ENCODE measurements at places on chromosomes 3 and 15.
A peak's percentile ranks its signal among the peaks of the same experiment; 100 is the strongest.

GRCh38 chr3:179973931-179974361, 62.8 kb downstream of the PEX5L start:
- DNase-seq, result no peak

DNA sequence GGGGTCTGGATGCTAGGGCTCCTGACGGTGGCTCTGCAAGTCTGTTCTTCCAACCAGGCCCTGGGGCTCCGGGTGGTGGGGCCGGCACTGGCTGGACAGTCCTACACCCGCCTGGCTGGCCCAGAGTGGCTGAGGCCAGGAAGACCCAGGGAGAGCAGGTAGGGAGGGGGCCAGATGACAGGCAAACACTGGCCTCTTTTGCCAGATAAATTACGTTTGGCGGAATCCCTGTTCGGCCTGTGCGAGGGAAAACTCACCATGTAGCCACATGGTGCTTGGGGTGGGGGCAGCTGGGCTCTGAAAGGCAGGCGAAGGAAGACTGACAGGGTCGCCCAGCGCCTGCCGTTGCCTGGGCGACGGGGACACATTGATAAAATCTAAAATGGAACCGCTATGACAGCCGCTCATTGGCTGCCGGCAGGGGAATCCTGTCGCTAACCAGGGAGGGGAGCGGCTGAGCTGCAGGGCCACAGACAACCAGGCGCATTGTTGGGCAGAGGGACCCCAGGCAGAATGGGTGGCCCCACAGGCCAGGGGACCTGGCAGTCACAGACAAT, 30.4 kb downstream of the IQSEC1 start:
- no peak for DNase-seq

- no peak for DNase-seq
Observed at GRCh38 chr3:5583920-5584319, 396.4 kb downstream of the EDEM1 start.

DNA sequence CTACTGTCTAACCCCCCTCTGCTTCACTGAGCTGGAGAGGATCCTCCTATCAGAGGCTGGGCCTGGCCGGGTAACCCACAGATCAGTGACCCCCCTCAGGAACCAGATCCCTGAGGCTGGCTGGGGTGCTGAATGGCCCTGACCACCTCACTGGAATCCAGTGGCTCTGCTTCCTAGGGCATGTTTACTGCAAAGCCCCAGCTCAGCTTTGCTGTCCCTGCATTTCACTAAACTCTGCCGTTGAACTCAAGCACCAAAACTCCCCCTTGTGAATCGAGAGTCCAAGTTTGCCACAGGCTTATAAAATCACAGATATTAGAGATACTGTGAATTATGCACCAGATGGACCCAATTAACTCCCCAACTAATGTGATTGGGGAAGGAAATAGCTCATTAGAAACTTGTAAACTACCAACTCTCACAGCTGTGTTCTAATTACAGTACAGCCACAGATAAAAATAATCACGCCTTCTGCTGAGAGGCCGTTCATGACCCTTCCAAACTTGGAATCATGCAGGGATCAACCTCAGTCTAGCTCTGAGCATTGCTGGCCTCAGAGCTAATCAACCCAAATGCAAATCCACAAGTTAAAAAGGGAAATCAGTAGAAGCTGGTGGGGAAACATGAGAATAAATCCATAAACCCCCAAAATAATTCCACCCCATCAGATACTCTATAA, 47.0 kb downstream of the OCA2 start:
- no peak for DNase-seq

GRCh38 chr15:62771234-62771633, 271.3 kb upstream of the TPM1 start:
- no peak for DNase-seq

- no peak for DNase-seq
Observed at GRCh38 chr3:67522081-67522480, 132.3 kb downstream of the SUCLG2 start.

GRCh38 chr3:111314181-111314873, 227.7 kb upstream of the CD96 start:
- DNase-seq, result no peak

DNA sequence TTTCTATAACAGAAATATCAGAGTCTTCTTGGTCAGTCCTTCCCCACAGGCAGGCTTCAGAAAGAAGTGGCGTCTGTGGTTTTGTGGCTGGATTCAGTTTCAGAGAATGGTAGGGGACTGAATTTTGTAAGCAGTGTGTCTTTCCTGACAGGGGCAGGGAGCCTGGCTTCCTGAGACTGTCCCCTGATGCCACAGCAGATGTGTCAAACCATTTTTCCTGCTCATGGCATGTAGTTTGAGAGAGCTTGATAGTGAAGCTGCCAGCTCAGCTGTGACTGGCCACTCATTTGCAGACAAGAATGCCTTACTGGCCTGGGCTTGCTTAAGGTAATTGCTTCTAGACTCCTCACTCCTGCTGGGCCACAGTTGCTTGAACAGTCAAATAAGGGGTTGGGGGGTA, 26.4 kb downstream of the LARS2 start:
- DNase-seq, result no peak

DNA sequence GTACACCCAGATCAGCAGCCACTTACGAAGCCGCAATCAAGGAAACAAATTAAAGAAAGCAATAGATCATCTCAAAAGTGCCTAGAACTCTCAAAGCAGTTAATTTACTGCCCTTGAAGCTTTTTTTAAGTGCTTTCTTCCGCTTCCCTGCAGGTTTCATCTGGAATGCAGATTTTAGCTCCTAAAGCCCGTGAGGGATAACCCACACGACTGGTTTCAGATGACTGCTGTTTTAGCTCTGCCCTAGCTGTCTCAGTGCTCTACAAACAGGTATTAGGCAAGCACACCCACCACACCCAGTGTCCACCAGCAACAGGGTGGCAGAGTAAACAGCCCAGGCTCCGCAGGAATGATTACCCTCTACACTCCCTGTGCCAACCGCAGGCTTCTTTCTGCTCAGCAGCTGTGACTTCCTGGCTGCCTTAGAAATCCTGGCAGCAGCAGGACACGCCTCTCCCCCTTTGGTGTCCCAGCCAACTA, 126.0 kb downstream of the FMN1 start:
- DNase-seq, result no peak

DNA sequence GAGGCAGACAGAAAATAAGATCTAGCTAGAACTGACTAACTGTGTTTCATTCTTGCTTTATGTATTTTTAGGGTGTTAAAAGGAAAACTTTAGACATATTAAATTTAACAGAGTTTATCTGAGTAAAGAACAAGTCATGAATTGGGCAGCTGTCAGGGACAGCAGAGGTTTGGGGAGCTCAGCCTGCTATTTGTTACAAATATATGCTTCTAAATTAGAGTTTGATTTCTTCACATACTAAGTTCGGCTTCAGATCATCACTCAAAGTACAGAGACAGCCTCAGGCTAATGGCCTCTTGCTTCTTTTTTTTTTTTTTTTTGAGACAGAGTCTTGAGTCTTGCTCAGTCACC, 21.9 kb downstream of the EFCC1 start:
- DNase-seq, result no peak

DNA sequence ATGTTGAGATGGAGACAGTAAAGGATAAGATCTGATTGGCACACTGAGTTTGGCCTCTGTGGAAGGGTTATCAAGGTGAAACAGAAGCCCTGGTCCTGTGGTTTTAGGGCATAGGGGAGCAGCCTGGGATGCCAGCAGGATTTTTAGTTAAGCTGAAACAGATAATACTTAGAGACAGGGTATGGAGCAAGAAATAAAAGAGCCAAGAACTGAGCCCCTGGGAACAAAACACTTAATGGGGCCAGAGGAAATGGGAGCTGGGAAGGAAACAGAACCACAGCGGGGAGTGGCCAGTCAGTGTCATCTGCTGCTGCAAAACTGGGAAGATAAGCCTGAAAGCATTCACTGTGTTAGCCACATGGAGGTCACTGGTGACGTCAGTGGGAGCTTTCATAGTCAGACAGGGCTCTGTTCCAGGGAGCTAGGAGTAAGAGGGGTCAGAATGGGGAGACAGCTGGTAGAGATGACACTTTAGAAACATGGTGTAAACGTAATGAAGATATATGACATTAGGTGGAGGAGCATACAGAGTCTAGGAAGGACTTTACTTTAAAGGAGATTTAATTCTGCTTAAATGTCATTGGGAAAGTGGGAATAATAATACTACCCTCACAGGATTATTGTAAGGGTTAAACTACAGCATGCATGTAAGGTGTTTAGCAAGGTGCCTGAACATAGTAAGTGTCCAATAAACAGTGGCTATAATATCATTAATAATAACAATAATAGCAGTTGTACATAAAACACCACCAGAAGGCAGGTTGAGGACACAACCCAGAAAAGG, 172.7 kb upstream of the CTNNB1 start:
- no peak for DNase-seq

- DNase-seq, result no peak
Observed at GRCh38 chr3:163462446-163462845, 1615.8 kb downstream of the SI start.

- DNase-seq, result no peak
Observed at GRCh38 chr3:179000659-179001058, 71.0 kb downstream of the ZMAT3 start.

DNA sequence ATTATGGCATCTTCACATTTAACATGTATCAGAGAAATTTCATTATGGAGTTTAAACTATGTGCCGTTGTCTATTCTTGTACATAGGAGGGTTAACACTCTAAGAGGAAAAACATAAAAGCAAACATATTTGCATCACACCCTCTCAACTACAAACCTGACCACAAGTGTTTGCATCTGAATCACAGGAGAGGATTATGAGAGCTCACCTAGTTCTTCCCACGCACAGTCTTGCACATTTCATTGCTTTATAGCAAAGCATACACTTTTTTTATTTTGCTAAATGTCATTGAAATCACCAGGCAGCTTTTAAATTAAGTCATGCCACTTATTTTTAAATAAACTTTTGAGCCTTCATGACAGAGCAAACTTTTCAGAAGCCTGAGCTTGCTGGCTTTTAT, 12.5 kb downstream of the TRAT1 start:
- DNase-seq, result no peak

DNA sequence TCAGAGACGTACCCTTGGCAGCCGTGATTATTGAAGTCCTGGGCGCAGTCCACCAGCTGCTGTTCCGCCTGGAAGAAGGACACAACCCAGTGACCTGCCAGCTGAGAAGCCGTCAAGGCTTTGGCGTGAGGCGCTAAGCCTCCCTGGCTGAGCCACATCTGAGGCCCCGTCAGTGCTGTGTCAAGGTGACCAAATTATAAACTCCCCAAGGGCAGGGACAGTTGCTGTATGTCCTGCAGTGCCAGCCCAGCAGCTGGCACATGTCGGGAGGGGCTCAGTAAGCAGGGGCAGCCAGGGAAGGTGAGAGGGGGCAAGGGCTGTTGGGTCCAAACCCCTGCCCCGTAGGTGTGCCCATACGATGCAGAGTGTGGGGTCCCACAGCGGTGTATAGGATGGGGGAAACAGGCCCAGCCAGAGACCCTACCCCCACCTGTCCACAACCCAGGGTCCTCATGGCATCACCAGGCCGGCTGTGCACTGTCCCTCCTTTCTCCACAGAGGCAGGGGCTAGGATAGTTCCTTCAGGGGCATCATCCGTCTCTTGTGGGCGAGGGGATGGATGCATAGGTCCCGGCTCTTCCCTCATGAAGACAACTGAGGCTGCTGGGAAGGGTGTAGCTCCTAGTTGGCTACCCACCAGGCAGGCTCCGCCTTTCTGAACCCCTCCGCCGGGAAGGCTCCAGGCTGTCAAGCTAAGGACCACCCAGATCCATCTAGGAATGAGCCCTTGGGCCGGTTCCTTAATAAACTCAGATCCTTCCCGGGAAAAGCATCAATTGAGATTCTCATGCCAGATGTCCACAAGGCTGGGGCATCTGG, 13.2 kb downstream of the CTSH start:
- no peak for DNase-seq

- DNase-seq, result no peak
Observed at GRCh38 chr15:40343512-40343911, 2.8 kb upstream of the CCDC9B start.

- no peak for DNase-seq
Observed at GRCh38 chr15:42141795-42142667, 14.4 kb downstream of the PLA2G4F start.

DNA sequence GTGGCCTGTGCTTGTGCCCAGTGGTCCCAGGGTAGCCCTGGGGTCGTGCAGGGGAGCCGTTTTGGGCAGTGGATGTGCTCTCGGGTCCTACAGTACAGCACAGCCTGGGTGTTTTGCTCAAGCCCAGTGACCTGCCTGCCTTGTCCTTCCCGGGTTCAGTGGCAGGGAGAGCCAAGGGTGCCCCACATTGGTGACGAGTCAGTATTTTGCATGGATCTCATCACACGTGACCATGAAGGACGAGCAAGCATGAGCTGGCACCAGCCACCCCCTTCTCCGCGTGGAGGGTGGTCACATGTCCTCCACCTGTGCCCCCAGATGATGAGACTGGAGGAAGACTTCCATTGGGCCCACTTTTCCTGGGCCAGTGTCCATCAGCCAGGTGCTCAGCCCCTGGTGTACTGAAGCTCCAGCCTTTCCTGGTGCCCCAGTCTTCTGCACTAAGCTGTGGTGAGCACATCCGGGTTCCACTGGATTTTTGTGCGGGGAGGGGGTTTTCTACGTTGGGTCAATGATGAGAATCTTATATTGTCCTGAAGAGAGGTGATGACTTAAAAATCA, 197.5 kb downstream of the UBE3A start:
- DNase-seq, result no peak

GRCh38 chr15:39530480-39531342, 50.2 kb upstream of the THBS1 start:
- peak; percentile 84 for DNase-seq

DNA sequence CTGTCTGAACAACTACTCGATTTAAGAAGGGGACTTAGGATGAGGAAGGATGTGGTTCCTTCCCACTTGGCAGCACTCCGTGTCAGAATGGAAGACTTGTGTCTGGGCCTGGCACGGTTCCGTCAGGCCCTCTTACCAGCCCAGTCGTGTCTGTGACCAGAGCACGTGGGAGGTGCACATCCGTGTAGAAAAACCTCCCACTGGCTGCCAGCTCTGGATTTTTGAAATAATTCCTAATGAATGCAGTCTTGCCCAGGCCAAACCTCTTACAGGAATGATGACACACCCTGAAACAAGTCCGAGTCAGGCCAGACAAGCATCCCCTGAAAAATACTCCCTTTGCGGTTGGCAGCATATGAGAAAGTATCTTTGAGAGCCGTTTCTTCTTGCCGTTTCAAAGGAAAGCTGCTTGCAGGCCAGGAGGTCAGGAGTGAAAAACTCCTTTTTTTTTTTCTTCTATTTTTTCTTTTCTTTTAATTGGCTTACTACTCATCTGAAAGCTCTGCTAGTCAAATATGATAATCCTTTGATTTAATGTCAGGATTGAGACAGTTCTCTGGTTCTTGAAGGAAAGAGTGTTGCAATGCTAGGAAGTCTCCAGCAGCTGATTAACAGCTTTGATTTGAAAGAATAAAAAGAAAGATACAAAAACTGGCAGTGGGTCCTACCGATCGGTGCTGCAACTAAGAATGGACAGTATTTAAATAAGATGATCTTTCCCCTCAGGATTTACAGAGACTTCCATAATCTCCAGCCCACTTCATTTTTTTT, 19.8 kb downstream of the IL1RAP start:
- DNase-seq, result peak; percentile 89

- DNase-seq, result no peak
Observed at GRCh38 chr3:28912120-28912885, 368.6 kb upstream of the RBMS3 start.
